Stimulated activated CD8-positive, alpha-beta memory T cell treated with anti-CD3 and anti-CD28 coated beads, Interleukin-4, amount 100 ng/mL, for 1 hour (primary cell): ENCODE measurements at places on chromosomes 5 and 9.

DNA sequence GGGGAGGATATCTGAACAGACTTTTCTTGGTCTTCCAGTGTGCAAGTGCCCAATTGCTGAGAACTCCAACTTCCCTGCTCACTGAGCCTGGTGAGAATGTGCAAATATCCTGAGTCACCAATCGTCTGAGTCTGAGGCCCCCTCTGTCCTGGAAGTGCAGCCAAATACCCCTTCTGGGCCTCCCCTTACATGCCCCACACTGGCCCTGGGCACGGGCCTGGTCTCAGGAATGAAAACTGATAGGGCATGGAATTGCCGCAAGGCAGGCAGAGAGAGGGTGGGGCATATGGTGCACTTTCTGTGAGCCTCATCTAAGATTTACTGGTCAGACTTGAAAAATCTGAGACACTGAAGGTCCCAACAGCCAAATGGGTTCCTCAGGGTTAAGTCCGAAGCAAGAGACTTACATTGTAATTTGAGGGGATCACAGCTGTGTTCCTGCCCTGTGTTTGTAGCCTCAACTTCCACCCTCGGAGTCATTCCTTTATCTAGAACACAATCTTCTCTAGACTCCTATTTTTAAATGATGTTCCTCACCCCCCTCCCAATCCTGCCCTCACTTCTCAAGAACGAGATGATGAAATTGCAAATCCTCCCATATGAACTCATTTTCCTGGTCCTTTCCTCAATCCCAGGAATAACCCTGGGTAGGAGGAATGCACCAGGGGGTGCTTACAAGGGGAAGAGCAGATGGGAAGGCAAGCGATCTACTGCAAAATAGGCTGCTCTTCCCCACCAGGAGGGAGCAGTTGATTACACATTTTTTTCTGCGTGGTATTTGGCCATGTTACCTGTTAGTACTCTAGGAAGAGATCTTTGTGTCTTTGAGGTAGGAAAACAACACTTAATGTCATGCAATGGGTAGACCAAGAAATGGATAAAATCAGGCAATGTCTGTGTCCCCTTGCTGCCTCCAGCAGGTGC lies 34.6 kb upstream of the ARHGAP26 start:
- no peak for DNase-seq

DNA sequence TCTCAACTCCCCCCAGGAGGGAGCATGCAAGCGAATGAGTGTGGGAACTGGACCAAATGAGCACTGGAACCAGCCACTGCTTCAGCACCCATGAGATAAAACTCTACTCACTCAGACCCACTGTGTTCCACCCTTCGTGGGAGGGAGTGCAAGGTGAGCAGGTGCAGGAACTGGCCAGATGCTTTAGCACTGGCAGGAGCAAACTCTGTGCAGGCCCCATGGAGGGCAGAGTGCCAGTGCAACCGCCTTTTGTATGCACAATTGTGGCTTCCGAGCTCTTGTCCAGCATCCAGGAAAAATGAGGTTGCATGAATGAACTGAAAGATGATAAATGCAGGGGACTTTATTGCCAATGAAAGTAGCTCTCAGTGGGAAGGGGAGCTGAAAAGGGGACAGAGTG lies 67.4 kb upstream of the CCDC112 start:
- DNase-seq, result no peak

DNA sequence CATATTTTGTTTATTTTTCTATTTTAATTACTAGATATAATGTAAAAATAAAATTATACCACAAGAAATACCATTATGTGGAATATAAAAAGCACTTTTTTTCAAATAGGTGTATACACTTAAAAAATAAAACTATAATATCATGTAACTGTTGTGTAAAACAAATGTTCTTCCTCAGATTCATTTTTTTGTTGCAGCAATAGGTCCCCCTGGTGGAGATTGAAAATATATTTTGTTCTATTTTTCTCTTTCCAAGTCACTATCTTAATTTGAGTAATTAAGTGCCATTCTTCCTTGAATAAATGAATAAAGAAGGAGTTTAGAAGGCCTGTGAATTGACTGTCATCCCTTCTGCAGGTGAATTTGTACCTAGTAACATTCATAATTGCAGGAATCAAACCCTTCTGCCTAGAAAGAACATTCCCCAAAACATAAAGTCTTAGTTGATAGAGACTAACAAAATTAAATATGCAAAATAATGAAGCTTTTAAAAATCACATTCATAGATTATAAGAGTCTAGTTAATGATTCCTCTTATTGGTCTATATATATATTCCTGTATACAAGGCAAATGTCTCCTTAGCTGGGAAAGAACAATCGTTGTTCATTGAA lies 23.4 kb downstream of the CETN3 start:
- DNase-seq, result no peak

DNA sequence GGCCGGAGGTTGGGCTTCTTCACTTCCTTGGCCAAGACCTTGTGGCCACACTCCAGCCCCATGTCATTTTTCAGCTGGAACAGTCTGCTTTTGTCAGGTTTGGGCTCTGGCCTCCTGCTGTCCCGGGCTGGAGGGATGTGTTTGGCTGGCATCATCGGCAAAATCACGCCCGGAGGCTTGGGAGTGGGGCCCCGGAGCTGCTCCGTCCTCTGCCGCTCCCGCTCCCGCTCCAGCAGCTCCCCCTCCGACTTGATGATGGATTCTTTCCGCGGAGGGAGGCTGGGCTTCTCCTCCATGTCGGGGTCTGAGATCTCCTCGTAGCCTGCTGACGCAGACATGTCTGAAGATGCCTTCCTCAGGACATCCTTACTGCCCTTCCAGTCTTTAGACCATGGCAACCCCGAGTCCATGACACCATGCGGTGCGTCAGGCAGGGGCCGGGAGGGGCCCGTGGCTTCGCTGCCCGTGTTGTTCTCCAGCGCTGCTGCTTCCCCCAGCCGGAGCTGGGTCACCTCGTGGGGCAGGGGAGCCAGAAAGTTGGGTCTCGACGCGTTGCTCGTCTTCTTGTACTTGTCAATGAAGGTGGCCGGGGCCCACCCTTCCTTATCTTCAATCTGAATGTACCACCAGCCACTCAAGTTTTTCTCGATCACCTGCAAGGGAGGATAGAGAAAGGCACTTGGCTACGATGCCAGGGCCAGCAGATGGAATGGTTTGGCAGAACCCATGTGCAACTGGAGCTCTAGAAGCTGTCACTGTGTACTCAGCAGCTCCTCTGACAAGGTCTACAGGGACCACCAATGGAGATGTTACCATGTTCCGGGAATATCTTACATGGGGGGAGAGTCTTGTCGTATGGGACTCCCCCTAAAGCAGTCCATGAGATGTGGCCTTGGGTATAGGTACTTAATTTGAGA lies 56.0 kb upstream of the UBTD2 start:
- DNase-seq, result no peak

- DNase-seq, result no peak
Measured at GRCh38 chr5:177447066-177447610, 524 bp downstream of the PRR7 start.

GRCh38 chr5:10599113-10599512 lies 35.2 kb downstream of the ANKRD33B start:
- DNase-seq, result no peak

DNA sequence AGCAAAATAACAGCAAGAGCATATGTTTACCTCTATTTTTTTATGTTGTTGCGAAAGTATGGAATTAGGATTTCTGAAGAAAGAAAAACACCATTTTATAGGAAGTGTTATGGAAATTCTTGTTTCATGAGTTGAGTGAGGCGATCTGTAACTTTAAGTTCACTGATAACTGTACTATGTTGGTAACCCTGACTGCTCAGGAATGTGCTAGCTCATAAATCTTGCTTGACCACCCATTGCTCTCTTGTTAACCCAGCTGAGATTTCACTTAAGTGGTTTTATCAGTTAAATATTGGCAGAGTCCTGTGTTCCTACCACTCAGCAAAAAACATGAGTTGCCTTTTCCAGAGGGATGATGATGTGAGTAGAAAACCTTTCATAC lies 91.1 kb upstream of the STARD4 start:
- DNase-seq, result no peak

GRCh38 chr5:113226116-113226736 lies 208.6 kb downstream of the TSSK1B start:
- no peak for DNase-seq

DNA sequence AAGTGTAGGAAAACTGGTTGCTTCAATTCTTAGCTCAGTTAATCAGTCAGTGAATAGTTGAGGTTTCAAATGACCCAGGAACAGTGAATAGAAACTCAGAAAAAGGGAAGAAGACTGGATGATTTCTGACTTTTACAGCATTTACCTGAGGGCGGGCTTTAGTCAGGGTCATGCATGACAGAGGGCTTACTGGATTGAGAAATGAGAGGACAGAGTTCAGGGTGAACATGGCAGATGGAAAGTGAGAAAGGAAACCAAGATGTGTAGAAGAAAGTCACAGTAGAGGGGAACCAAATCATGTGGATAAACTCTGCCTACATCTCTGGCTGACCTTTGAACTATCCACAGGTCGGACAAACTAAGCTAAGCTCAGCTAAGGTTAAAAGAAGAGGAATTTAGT lies 596.0 kb downstream of the SEMA5A start:
- DNase-seq, result no peak

GRCh38 chr5:157143127-157143971 lies 684 bp upstream of the MED7 start:
- peak; percentile 17 for DNase-seq
